ENCODE measurements at places on chromosomes 6 and 20.

GRCh38 chr20:1646975-1647431, 10.6 kb downstream of the SIRPG start:
- DNase-seq, result no peak

DNA sequence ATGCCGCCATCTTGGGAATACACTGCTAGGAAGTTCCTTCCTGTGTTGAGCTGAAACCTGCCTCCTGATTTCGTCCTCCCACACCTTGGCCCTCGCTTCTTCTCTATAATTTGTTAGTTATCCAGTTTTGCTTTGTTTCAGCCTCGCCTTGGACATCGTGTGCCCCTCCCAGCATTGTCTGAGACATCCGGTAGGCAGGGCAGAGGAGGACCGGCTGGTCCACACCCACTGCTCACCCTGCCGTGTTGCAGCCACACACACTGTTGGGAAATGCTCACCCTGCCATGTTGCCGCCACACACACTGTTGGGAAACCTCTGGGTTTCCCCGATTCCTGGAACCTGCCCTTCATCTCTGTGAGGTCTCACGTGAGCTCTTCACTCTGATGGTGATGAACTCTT, 105.1 kb downstream of the CDH4 start:
- DNase-seq, result no peak

GRCh38 chr20:1368448-1369199, 24.2 kb downstream of the FKBP1A start:
- no peak for DNase-seq

DNA sequence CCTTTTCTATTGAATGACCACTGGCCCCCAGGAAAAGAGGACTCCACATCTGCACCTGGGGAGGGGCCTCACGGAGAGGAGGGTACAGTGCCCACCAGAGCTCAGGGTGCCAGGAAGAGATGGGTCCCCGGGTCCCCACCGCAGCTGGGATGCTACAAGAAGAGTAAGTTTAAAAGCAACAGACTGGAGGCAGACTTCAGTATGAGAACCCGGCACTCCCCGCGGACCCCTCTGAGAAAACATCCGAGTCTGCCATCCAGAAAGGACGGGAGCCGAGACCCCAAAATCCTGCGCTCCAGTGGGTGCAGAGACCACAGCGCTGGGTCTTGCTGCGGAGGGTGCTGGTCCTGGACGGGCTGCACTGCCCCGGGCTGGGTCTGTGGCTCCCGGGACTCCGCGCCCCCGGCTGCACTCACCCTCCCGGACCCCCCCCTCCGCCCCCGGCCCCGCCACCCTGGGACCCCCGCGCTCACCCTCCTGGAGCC, 350 bp downstream of the HELZ2 start:
- no peak for DNase-seq

- no peak for DNase-seq
These were observed 974.1 kb downstream of the EYS start for GRCh38 chr6:64732888-64733287.

- no peak for DNase-seq
These were observed 155.7 kb upstream of the JARID2 start for GRCh38 chr6:15090145-15090579.

- DNase-seq, result no peak
These were observed 20.3 kb downstream of the PACSIN1 start for GRCh38 chr6:34486106-34486740.

- DNase-seq, result no peak
These were observed 469.8 kb upstream of the AGPAT4 start for GRCh38 chr6:161743509-161744178.

GRCh38 chr6:18350271-18350670, 36.9 kb upstream of the RNF144B start:
- DNase-seq, result no peak

GRCh38 chr6:136889271-136890193, 32.6 kb upstream of the SLC35D3 start:
- DNase-seq, result no peak

GRCh38 chr6:36120539-36120938, 9.8 kb upstream of the MAPK13 start:
- DNase-seq, result no peak
